Fibroblast of skin of abdomen (primary cell): ENCODE measurements at places on chromosomes 5 and 9.

DNA sequence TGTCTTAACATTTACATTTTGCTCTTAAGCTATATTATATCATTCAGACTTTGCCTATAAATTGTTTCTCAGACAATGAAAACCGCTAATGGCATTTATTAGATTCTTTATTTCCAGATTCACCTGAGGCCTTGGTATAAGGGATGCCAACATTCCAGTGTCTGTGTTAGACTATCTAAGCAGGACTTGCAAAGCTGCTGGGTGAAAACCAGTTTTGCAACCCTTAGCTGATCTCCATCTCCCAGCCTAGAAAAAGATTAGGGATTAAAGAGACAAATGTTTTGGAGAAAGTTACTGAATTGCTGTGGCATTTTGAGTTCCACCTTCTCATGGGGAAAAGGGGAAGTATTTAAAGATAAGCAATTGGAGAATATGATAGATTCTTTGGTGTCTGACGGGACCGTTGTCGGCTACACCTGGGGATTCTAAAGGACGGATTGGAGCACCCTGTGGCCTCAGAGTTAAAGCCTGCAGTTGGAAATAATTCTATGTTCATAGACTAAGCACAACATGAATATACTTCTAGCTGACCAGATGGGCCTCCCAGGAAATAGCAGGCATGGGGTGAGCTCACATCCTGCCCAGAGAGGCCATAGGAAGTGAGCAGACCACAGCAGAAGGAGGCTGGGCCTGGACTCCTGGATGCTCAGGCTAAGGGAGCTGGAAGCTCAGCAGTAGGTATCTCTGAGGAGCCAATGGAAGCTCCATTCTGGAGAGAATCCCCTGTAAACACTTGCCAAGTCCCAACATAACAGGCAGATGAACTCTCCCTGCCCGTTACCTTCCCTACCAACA is 21.8 kb downstream of the ENTREP1 start:
- no peak for DNase-seq

GRCh38 chr9:125522328-125522725 is 184.7 kb downstream of the MAPKAP1 start:
- peak; percentile 82 for DNase-seq

- DNase-seq: no peak
Observed at GRCh38 chr5:1037123-1037670, 28.6 kb downstream of the NKD2 start.

DNA sequence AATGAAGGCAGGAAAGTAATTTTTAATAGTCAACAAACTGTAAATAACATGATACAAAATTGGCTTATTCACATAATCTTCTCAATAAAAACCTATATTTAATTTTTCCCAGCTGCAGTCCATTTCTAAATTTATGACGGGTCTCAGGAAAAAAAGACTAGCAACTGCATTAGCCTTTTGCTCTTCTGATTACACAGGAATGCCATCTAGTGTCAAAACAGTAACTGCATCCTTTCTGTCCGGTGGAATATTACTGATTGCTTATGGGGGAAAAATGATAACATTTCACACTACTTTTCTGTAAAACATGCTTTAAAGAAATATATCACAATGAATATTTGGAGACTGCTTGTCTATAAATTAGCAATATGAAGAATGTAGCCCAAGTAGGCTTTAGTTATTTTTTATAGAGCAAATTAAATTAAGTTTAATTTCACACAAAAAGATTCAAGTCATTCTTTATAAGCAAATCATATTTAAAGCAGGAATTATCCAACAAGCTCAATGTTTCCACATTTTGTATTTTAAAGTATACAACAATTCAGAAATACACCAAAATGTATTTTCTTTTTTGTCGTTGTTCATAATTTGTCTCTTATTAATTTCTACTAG is 534.7 kb downstream of the CDH10 start:
- DNase-seq: peak; percentile 23
